CD4-positive, alpha-beta T cell treated with Interleukin-2 at 100 ng/mL for 4 hours (primary cell): ENCODE measurements at places on chromosomes 2 and 18.
A peak's percentile ranks its signal among the peaks of the same experiment; 100 is the strongest.

GRCh38 chr2:66717218-66717905, 282.4 kb downstream of the MEIS1 start:
- no peak for DNase-seq

- DNase-seq: no peak
Observed at GRCh38 chr2:159262904-159263303, 23.6 kb downstream of the WDSUB1 start.

- DNase-seq: peak; percentile 87
Observed at GRCh38 chr2:230847883-230848388, 16.8 kb upstream of the ITM2C start.

DNA sequence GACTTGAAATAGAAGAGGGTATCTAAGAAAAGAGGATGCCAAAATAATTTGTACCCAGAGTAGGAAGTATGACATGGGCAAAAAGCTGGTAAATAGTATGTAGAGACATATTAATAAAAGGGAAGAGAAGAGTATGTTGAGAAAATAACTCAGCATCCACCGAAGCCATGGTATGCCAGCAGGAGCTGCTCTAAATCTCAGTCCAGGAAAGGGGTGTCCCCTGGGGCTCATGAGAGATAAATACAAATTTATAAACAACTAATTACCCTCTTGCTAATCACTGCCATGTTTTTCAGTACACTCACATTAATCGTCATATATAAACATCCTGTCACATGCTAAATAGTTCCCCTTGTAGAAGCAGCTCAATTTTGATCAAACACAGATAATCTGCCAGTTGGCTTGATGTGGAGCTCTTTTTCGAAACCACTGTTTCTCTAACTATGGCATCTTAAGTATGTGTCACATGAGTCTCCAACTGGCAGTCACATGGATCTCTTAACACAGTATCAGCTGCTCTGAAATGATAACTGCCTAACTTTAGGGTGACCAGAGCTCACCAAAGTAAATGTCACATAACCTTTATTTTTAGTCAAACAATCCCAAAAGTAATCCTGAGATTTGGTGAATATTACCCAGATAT, 31.9 kb downstream of the EXOC6B start:
- no peak for DNase-seq

GRCh38 chr2:239056611-239057010, 208.7 kb downstream of the TWIST2 start:
- no peak for DNase-seq

- no peak for DNase-seq
Observed at GRCh38 chr2:69390001-69390400, 3.0 kb upstream of the GFPT1 start.
